ENCODE measurements at places on chromosomes 7 and 10. TPM values are rescaled to one million over a fixed set of nuclear protein-coding genes. Genes with fewer than 3 reads are reported as not detected.

Gene CALHM3
- not detected for total RNA-seq

Gene SEMA4G
- total RNA-seq, result 0.96 TPM

Gene EPO
- not detected for total RNA-seq

Gene MMRN2
- 9.0 TPM for total RNA-seq

Gene OR2A42
- not detected for total RNA-seq

Gene TMEM26
- 0.24 TPM for total RNA-seq

Gene SORCS1
- 0.12 TPM for total RNA-seq

Gene STK31
- 0.16 TPM for total RNA-seq

Gene UBE2D1
- total RNA-seq, result 10.6 TPM
